Mesothelial cell of epicardium (in vitro differentiated cells): ENCODE measurements at places on chromosomes 3 and 15.

GRCh38 chr3:175118382-175118941 lies 259.3 kb downstream of the NAALADL2 start:
- DNase-seq: no peak

DNA sequence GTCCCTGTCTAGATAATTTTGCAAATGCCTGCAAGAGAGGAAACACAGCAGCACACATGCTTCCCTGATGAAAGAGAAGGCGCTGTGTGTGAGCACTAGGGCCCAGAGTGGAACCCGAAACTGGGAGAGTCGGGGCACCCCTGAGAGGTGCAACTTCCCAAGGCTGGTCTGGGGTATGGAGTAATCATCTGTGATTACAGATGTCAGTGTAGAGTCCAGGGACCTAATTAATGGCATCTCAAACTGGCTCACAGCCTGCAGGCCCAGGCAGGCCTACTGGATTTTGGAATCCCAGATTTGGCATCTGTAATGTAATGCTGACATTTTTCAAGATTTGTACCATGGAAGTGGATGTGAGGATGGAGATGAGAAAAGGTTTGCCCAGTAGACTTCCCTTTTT lies 29.4 kb downstream of the PGPEP1L start:
- no peak for DNase-seq

GRCh38 chr15:52008359-52008697 lies 10.7 kb upstream of the MAPK6 start:
- no peak for DNase-seq

- DNase-seq: peak; percentile 64
Measured at GRCh38 chr3:36992806-36993325, at the start of gene EPM2AIP1. EPM2AIP1 (minus strand) TSS chr3:36993131; CDS start chr3:36993077, 54 bp downstream.

- DNase-seq: no peak
Measured at GRCh38 chr3:166531730-166532129, 694.5 kb upstream of the BCHE start.

DNA sequence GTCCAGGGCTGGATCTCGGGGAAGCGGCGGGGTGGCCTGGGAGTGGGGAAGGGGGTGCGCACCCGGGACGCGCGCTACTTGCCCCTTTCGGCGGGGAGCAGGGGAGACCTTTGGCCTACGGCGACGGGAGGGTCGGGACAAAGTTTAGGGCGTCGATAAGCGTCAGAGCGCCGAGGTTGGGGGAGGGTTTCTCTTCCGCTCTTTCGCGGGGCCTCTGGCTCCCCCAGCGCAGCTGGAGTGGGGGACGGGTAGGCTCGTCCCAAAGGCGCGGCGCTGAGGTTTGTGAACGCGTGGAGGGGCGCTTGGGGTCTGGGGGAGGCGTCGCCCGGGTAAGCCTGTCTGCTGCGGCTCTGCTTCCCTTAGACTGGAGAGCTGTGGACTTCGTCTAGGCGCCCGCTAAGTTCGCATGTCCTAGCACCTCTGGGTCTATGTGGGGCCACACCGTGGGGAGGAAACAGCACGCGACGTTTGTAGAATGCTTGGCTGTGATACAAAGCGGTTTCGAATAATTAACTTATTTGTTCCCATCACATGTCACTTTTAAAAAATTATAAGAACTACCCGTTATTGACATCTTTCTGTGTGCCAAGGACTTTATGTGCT lies 527 bp downstream of the B2M start:
- peak; percentile 57 for DNase-seq

DNA sequence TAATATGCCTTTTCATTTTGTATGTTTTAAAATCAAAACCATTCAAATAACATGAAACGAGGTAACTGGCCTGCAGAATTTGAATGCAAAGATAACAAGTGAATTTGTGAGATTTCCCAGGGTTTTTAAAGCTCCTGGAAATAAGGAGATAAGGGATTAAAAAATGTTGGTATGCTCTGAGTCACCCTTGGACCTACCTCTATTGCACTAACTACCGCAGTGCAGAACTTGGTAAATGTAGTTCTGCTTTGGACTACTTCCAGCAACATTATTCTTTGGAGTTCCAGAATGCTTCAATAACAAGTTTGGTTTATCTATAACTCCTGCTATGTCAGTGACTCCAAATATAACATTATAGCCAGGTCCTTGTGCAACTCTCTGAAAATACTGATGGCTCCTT lies 201.7 kb downstream of the GAP43 start:
- DNase-seq: no peak

- DNase-seq: no peak
Measured at GRCh38 chr15:34282384-34282783, 55.2 kb downstream of the SLC12A6 start.

GRCh38 chr15:100174904-100175275 lies 166.9 kb downstream of the ADAMTS17 start:
- DNase-seq: no peak

- no peak for DNase-seq
Measured at GRCh38 chr15:49986326-49986725, 132.7 kb downstream of the ATP8B4 start.

GRCh38 chr3:10475983-10476382 lies 29.4 kb downstream of the ATP2B2 start:
- no peak for DNase-seq

- DNase-seq: no peak
Measured at GRCh38 chr3:105448338-105448982, 81.8 kb downstream of the ALCAM start.

- no peak for DNase-seq
Measured at GRCh38 chr15:101803676-101804075, 367 bp downstream of the OR4F6 start.

GRCh38 chr3:20160230-20160629 lies 25.8 kb downstream of the SGO1 start:
- DNase-seq: no peak

DNA sequence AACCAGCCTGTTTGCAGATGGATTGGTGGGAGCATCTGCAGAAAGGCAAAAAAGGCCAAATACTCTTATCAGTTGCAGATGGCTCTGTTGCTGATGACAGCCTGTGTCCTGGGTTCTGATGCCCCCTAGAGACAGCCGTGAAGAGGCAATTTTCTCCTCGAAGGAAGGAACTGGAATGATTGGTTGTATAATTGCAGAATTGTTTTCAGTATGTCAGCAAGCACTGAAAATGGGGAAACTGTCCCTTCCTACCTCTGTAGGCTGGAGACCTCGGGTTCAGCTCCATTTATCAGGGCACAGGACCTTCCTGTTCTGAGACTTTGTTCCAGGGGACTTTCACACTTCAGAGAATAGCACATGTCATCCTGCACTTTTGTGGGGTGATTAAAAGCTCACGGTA lies 103.0 kb downstream of the PGPEP1L start:
- DNase-seq: no peak

- DNase-seq: no peak
Measured at GRCh38 chr3:133944181-133944580, 48.5 kb upstream of the RAB6B start.

- no peak for DNase-seq
Measured at GRCh38 chr15:48121849-48122248, 1.1 kb downstream of the SLC24A5 start.

- DNase-seq: no peak
Measured at GRCh38 chr3:65593780-65594752, 444.7 kb downstream of the MAGI1 start.

GRCh38 chr15:85329561-85330422 lies 50.6 kb upstream of the AKAP13 start:
- no peak for DNase-seq

DNA sequence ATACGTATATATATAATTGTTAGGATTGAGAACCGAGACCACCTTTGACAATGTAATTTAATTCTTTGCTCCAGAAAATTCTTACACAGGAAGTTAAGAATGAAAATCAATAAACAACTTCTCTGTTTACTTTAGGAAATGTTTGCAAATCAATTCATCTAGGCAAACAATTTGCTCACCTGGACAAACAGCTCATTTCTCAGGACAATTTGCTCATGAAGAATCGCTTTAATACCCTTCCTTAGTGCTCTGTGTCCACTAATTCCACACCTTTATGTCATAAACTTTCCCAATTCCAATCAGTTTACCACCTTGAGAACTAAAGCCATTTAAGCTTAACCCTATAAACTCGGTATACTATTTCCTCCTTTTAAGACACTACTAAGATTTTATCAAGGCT lies 292.2 kb downstream of the BCHE start:
- no peak for DNase-seq

GRCh38 chr15:72169236-72169920 lies 28.2 kb downstream of the GRAMD2A start:
- DNase-seq: no peak

DNA sequence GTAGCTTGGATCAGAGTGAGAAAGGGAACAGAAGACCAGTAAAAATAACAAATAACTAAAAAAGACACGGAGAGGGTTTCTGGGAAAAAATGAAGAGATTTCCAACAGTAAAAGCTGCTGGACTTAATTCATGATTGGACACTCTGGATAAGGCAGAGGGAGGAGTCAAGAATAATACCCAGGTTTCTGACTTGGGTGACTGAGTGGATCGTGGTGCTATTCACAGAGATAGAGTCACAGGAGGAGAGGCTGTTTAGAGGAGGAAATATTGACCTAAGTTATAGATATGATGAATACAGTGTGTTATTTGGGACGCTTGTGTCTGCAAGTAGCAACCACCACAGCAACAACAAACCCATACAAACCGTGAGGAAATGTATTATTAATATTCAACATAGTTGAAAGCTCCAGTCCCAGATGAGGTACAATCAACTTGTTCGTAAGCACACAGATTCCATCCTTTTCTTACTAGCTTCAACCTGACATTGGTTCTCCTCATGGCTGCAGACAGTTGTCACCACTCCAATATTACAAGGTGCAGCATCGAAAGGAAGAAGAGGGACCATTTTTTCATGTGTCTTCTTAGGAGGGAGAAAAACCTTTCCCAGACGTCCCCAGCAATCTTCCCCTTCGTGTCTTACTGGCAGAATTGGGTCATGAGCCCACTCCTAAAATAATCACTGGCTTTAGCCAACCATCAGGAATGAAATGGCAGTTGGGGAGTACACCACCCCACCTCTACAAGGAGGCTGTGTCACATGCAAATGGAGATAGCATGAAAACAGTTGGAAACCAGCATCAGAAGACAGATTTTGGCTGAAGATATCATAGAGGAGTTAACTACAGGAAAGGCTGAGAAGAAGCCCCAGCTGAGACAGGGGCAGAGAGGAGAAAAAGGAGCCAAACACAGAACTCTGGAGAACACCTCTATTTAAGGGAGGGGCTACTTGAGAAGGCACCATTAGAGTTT lies 387.8 kb downstream of the SHQ1 start:
- no peak for DNase-seq

- DNase-seq: no peak
Measured at GRCh38 chr3:105065895-105066839, 300.5 kb upstream of the ALCAM start.

GRCh38 chr3:126961191-126961790 lies 21.6 kb upstream of the PLXNA1 start:
- DNase-seq: no peak

DNA sequence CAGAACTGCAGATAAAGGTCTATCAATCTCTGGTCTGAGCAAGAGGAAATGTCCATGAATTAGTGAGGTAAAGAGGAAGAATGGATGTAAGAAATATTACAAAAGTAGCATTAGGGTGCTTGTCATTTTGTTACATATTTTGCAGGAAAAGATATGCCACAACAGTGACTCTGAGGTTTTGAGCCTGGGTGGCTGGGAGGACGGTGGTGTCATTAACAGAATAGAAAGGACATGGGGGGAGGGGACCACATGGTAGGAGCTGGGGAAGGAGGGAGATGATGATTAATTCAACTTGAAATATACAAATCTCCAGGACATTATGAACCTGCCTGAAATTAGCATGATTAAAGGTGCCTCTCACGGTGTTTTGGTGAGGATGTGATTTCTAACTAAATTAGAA lies 245.5 kb upstream of the MDFIC2 start:
- DNase-seq: no peak

- no peak for DNase-seq
Measured at GRCh38 chr3:96900566-96900965, 86.2 kb downstream of the EPHA6 start.

DNA sequence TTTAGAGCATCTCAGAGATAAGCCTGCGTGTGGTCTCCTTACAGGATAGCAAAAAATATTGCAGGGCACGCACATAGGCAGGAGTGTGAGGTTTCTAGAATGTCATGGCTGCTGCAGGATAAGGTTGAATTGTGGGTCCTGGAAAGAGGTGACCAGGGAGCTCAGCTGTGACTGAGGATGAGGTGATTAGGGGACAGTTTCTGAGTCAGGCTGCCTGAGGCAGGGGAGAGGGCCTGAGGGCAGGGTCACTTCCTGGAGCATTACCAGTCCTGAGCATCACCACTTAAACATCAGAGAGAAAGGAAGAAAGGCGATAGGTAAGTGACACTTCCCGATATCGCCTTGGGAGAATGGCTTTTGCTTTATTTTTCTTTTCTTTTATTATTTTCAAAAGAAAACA lies 813.8 kb downstream of the TUSC7 start:
- DNase-seq: no peak

DNA sequence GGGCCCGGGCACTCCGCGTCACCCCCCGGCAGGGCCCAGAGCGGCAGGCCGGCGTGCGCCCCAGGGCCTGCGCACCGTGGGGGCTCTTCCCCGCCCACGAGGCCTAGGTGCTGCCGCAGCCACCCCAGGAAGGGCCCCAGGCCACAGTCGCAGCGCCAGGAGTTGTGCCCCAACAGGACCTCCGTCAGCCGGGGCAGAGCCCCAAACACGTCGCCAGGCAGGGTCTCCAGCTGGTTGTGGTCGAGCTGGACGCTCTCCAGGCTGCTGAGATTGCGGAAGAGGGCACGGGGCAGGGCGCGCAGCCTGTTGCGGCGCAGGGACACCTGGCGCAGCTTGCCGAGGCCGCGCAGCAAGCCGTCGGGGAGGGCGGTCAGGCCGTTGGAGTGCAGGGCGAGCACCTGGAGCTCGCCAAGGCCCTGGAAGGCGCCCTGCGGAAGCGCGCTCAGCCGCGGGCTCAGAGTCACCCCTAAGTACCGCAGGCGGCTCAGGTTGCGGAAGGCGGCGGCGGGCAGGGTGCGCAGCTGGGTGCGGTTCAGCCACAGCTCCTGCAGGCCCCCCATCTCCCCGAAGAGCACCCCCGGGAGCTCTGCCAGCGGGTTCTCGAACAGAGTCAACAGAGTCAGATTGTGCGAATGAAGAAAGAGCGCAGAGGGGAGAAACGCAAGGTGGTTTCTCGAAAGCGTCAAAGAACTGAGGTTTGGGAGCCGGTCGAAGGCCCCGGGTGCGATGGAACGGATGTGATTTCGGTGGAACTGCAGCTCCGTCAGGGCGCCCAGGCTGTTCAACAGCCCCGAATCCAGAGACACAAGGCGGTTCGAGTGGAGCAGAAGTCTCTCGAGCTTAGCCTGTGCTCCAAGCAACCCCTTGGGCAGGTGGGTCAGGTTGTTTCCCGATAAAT lies 2.0 kb downstream of the GP5 start:
- DNase-seq: no peak

DNA sequence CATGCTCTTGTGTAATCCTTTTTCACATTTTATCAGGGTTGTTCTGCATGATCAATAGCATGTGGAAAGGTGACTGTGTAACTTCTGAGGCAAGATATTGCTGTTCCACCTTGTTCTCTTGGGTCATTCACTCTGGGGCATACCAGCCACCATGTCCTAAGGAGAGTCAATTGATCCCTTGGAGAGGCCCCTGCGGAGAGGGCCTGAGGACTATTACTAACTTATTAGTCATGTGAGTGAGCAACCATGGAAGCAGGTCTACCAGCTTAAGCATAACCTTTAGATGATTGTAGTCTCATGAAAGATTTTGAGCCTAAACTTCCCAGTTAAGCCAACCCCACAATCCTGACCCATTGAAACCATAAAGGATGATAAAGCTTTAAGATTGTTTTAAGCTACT lies 22.0 kb upstream of the COL6A5 start:
- no peak for DNase-seq
